Suppressor macrophage (primary cell): ENCODE measurements at places on chromosomes 1 and 21.

GRCh38 chr1:28482702-28483101 is 23.1 kb upstream of the RCC1 start:
- no peak for DNase-seq

DNA sequence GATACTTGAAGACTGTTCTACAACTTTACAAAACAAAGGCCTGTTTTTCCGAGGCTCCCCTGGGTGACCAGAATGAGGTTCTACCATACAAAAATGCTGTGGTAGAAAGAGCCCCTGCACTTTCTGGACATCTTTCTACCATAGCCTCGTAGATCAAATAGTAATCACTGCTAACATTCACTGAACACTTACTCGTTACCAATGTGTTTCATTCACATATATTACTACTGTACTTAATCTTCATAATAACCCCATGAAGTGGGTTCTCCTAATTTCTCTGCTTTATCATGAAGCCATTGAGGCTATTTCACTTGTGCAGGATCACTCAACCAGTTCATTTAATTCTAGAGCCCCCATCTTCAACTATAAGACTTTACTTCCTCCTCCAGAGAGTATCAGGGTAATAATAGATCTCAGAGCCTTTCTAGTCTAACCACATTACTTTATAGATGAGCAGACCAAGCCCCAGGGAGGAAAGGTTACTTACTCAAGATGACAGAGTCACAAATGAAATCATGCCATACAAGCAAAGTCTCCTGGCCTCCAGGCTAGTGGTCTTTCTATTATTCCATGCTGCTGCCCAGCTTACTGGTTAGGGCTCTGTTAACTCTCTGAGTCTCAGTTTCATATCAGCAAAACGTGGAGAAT is 46.7 kb upstream of the OSBPL9 start:
- peak; percentile 19 for DNase-seq

GRCh38 chr1:32695098-32695904 is 7.3 kb downstream of the SYNC start:
- DNase-seq = peak; percentile 78

DNA sequence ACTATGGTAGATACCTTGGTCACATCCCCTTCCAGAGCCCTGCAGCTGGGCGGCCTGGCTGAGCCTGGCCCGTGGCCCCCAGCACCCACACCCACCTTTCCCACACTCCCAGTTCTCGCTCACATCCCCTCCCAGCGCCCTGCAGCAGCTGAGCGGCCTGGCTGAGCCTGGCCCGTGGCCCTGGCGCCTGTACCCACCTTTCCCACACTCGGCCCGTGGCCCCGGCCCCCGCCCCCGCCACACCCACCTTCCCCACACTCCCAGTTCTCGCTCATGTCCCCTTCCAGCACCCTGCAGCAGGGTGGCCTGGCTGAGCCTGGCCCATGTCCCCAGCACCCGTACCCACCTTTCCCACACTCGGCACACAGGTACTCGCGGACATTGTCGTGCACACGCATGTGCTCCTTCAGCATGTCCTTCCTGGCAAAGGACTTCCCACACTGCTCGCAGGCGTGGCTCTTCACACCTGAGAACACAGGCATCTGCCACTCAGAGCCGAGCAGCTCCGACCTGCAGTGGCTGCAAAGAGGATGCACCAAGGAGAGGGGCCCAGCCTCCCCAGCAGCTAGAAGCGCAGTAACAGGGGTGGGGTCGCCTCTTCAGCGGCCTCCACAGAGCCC is 52.5 kb upstream of the RIPK4 start:
- DNase-seq = no peak

GRCh38 chr1:214665606-214666110 is 62.7 kb downstream of the CENPF start:
- no peak for DNase-seq

DNA sequence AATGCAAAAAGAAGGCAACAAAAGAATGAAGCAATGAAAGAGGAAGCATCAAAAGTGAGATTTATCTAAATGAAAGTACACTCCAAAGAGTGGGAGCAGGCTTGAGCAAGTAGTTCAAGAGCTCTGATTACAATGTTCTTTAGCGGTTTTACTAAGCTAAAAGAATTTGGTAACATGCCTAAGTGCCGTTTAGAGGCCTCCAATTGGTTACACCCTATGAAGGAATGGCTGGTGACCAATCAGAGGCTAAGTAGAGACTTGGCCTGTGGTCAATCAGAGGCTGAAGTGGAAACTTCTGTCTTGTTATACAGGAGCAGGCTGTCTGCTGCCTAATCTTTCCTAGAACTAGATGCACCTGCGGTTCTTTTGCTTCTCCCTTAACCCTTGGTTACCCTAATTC is 59.1 kb downstream of the PTGFR start:
- no peak for DNase-seq

- peak; percentile 9 for DNase-seq
Observed at GRCh38 chr1:221099747-221100595, 220.7 kb downstream of the HLX start.

DNA sequence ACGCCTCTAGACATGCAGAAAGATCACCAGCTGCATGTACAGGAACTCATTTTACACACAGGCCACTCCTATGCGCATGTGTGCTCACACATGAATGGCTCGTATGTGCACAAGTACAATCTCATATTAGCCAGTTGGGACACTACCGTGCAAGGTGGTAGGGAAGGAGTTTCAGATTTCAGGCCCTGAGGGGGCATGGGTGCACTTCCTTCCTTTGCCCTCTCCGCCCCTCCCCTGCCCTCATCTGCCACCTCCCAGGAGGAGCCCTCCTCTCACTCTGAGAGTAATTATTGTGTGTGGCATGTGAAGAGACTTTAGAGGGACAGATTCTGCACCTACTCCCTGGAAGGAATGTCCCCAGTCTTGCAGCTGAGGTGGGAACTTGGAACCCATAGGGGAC is 14.8 kb downstream of the EDN2 start:
- no peak for DNase-seq

- no peak for DNase-seq
Observed at GRCh38 chr1:168623831-168624230, 47.4 kb downstream of the XCL1 start.

GRCh38 chr1:89378001-89378400 is 14.1 kb downstream of the GBP6 start:
- no peak for DNase-seq

DNA sequence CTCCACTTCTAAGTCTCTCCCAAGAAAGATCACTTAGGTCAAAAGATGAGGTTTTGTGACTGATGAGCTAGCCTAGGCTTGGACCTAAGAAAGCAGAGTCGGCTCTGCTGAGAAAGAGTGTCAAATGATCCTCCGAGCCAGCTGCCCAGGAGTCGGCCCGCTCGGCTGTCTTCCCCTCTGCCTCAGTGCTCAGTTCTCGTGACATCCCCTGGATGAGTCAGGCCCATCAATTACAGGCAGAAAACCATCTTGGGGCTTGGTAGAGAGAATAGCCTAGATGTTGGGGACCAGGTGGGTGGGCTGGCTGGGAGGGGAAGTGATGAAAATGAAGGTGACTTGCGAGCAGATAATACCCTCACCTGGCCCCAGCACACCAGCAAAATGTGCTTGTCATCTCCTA is 60.5 kb downstream of the SLC66A1 start:
- no peak for DNase-seq

DNA sequence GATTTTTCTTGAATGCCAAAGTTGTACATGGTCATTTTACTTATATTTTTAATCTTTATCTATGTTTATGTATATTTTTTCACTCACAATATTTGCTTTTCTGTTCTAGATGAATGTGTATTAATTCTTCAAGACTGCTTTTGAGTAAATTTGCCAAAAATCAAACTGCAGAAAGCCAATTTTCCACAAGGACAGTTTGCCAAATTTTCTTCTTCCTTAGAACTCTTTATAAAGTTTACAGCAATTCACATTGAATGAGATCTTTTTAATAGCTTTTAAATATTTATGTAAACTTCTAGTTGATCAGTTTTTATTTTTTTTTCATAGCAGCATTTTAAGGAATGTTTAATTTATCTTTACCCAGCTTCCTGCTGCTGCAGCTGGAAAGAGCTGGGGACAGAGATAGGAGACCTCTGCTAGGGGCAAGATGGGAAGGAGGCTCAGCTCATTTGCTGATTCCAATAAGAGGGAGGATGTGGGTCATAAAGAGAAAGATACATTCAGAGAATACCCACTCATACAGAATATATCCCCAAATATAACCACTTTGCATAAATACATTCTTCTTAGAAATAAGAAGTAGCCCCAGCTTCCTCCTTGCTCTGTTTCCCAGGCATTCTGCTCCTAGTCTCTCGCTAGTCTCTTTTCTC is 93.0 kb downstream of the ODF2L start:
- no peak for DNase-seq

DNA sequence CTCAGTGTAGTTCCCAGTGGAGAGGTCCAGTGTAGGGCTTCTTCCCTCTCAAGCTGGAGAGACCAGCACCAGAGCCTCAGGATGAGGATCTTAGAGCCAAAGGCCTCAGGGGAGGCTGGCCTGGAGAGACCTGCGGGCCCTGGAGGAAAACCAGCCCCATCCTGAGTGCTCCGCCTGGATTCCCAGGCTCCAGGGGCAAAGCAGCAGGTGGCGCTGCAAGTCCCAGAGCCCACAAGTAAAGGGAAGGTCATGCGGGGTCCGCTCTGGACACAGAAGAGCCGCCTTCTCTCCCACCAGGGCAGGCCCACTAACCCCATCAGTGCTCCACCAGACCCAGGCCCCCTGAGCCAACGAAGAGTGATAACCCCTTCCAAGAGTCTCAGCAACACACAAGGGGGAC is 22.7 kb downstream of the PGBD5 start:
- DNase-seq = no peak

GRCh38 chr1:60866917-60867531 is 215.3 kb upstream of the NFIA start:
- peak; percentile 36 for DNase-seq

- DNase-seq = no peak
Observed at GRCh38 chr1:211739671-211740411, 64.4 kb upstream of the NEK2 start.

GRCh38 chr1:245988393-245989078 is 518.5 kb downstream of the SMYD3 start:
- DNase-seq = no peak

GRCh38 chr21:32336711-32337110 is 38.1 kb downstream of the MRAP start:
- DNase-seq = no peak
